ENCODE measurements at places on chromosomes 7 and 10. TPM values are rescaled to one million over a fixed set of nuclear protein-coding genes. Genes with fewer than 3 reads are reported as not detected.

GRCh38 chr10:86303626-86304025, 63.0 kb downstream of the GRID1 start:
- no peak for DNase-seq

DNA sequence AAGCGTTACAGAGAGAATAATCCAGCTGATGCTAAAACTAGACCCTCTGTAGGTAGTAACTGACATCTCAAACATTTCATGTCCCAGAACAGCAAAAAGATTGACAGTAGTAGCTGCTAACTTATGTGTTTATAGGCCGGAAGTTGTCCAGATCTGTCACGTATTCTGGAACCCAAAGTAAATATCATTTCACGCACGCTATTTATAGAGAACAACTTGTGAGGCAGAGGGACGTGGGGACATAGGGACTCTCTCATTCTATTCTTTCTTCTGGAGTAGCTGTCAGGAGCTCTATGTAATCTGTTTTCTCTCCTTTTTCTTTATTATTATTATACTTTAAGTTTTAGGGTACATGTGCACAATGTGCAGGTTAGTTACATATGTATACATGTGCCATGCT, 22.3 kb downstream of the AGK start:
- DNase-seq = no peak

DNA sequence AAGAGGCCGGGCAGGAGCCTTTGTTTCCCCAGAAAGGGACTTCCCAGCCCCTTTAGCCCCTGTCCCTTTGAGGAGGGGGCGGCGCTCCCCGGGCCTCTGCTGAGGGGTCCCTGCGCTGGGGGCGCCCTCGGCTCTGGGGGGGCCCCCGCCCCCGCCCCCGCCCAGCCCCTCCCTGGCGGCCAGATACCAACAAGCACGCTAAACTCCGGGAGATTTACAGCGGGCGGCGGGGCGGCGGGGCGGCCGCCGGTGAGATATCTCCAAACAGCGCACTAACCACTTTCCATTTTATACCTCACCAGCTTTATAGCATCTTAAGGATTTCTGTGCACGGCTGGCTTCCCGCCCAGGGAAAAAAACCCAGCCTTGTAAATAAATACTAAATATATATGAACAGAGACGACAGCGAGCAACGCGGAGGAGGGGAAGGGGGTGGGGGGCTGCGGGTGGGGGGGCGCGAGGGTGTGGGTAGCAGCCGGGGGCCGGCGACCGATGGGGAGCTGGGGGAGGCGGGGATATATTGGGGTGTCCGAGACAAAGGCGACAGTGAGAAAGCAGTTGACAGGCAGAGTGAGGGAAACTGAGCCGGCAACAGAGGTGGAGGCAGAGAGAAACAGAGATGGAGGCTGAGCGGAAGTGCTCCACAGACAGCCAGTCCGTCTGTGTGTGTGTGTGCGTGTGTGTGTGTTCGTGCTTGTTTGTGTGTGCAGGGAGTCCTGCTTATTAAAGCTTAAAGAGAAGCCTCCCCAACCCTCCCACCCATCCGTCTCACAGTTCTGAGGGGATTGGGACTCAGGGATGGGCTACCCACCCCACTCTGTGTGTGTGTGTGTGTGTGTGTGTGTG, 85.8 kb downstream of the HIF1AN start:
- DNase-seq = peak; percentile 21

DNA sequence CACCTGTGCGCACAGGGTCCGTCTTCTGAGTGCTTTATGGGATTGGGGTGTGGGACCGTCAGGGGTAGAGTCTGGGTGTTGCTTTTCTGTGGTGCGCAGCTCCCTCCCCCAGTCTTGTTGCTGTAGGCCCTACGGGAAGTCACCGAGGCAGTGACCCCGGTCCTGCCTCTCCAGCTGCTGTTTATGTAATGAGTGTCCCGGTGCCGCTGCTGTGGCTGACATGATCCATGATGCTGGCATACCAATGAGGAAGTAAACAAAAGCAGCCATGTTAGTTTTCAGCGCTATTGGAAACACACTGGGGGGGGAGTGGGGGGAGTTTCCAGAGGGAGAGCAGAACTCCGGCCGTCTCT, 1.1 kb downstream of the TRIM8 start:
- no peak for DNase-seq

GRCh38 chr10:131424053-131424452, 112.5 kb upstream of the TCERG1L start:
- no peak for DNase-seq

DNA sequence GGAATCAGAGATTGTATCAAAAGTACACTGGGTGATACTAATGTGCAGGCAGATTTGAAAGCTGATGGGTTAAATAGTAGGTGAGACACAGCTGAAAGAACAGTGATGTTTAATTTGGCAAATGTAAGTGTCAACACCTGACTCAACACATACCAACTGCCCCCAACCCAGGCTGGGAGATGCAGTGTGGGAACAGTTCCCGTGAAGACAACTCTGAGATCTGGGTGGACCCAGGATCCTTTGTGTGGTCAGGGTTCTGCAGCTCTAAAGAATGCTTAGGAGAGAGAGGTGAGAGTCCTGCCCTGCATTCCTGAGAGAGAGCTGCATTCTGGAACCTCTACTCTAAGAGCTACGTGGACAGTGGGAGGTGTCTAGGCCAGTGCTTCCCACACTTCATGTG, 479.7 kb downstream of the RPS24 start:
- no peak for DNase-seq

DNA sequence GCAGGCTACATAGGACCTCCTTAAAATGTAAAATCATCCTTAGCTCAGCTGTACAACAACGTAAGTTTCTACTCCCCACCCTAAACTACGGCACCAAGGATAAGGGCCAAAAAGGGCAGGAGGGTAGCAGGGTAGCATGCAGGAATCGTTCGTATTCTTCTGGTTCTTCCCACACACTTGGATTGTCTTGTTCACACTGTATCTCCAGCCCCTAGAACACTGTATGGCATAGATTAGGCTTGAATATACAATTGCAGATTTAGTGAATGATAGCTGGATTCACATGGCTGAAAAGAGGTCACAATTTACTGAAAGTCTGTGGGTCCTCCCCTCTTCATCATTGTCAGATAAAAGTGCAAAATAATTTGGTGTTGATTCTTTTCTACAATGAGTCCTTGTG, 28.2 kb upstream of the PRKAR2B start:
- DNase-seq = no peak

GRCh38 chr10:129849452-129849750, 114.7 kb downstream of the EBF3 start:
- DNase-seq = no peak

- DNase-seq = peak; percentile 37
Observed at GRCh38 chr10:3777981-3778691, 6.9 kb downstream of the KLF6 start.

- no peak for DNase-seq
Observed at GRCh38 chr7:98307971-98308466, 26.5 kb downstream of the BRI3 start.

Gene ITGB8
- total RNA-seq = 18.9 TPM

GRCh38 chr10:26543567-26544306, 105.6 kb downstream of the APBB1IP start:
- no peak for DNase-seq

Gene KCND2
- total RNA-seq = not detected

DNA sequence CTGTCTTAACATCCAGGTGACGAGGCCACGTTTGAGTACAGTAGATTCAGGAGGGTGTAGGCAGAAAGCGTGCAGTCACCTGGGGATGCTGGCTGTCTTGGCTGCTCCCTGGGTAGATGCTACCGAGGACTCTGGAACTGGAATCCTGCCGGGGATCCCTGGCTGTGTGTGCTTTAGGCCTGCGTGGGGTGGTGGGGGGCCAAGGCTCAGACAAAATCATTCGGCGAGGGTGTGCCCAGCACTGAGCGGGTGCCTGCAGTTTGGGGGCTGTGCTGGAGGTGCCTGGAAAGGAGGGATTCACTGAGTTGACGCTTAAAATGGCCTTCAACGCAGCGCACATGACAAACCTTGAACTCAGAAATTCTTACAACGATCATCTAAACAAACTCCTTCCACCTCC, 93.5 kb upstream of the PODXL start:
- no peak for DNase-seq

DNA sequence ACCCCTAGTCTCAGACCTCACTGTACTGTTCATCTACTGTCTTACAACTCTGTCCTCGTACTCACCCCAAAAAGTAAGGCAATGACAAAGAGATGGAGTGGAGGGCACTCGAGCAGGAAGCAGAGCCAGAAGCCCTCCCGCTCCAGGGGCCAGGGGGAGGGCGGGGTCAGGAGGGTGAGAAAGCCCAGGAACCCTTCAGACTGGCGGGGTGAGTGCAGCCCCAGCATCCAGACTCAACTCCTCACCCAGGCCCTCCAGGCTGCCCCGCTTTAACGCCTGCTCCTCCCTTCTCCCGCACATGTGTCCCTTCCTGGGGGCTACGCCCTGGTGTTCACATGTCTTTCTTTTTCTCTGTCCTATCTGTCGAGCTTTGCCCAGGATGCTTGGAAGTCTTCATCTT, 66.1 kb downstream of the CALML3 start:
- DNase-seq = no peak

GRCh38 chr7:91299952-91300775, 35.9 kb downstream of the FZD1 start:
- no peak for DNase-seq

DNA sequence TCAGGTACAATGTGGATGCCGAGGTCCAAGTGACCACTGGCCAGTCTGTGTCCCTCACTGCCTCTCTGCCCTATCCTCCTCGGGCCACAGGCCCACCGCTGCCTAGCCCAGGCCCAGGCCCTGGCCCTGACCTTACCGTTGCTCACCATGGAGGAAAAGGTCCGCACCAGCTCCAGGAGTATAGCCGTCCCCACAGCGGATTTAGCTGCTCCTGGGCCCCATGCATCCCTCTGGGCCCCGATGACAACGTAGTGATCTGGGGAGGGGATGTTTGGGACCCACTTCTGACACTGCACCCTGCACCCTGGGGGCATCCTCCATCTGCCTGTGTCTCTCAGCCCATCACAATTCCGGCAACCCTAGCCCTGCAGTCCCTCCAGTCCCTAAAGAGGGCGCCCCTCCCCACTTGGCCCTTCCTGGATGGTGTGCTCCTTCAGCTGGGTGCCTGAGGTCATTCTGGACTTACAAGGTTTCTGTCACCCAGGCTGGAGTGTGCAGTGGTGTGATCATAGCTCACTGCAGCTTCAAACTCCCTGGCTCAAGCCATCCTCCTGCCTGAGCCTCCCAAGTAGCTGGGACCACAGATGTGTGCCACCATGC, 12.1 kb downstream of the TFR2 start:
- peak; percentile 16 for DNase-seq

- DNase-seq = no peak
Observed at GRCh38 chr7:80935991-80936780, 17.3 kb upstream of the SEMA3C start.

Gene ABCB4
- 0.60 TPM for total RNA-seq

GRCh38 chr7:11665357-11665756, 166.6 kb downstream of the THSD7A start:
- DNase-seq = no peak

Gene SPDYE9
- total RNA-seq = not detected

GRCh38 chr10:12634621-12634931, 285.2 kb downstream of the CAMK1D start:
- no peak for DNase-seq

DNA sequence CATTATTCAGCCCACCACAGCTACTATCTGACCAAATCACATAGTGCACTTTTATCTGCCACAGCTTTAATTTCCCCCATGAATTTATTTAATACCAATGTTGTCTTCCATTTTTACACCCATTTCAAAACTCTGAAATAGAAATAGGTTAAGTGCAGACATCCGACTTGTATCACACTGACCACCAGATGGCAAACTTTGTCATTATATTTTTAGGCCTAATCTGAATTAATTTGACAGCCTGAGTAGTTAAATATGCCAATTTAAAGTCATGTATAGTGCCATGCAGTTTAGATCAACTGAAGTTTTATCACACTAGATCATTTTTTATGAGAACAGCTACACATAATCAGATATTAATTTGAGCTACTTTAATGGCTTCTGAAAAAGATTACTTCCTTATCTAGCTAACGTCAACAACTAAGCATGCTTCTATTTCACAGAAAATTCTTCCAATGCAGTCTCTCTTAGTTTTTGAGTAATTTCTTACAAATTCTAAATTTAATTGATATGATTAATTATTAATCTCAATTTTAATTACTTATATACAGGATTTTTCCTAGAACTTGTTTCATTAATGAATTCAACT, 566.4 kb downstream of the GFRA1 start:
- peak; percentile 1 for DNase-seq

Gene TRPV5
- not detected for total RNA-seq

GRCh38 chr10:94402843-94403379, 570 bp downstream of the TBC1D12 start:
- DNase-seq = peak; percentile 45

Gene CDK1
- total RNA-seq = 275 TPM

Gene OR6B1
- total RNA-seq = not detected

Gene FBXO24
- 0.49 TPM for total RNA-seq

Gene TSPAN14
- total RNA-seq = 56.4 TPM

- no peak for DNase-seq
Observed at GRCh38 chr10:112698133-112698817, 251.3 kb downstream of the VTI1A start.

- no peak for DNase-seq
Observed at GRCh38 chr7:37410305-37411229, 38.1 kb downstream of the ELMO1 start.

Gene EBLN1
- not detected for total RNA-seq

Gene HGF
- total RNA-seq = 0.39 TPM

DNA sequence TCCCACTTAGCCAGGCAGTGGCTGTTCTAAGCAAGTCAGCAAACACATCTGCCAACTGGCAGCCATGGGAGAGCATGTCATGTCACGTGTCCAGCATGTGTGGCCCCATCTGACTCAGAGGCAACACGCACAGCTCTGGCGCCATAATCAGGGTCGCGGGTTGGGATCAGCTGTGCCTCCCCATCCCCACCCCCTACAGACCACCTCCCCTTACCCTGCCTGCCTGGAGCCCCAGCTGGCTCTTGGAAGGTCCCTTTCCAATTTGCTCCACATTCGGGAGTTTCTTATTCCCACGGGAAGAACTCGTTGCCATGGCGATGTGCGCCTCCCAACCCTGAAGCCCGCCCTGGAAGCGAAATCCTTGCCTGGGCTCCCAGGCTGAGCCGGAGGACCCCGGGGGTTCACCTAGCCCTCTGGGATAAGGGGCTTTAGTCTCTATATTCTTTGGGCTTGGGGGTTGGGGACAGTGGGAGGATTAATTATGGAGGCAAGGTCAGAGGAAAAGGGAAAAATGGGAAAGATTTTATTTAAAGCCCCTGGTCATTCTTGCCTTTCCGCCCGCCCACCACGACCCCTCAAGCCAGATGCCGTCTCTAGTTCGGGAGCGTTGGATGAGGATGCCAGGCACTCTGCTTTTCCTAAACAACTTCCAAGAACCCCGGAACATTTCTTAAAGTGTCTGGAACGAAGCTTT, 283.7 kb downstream of the ZEB1 start:
- peak; percentile 94 for DNase-seq

DNA sequence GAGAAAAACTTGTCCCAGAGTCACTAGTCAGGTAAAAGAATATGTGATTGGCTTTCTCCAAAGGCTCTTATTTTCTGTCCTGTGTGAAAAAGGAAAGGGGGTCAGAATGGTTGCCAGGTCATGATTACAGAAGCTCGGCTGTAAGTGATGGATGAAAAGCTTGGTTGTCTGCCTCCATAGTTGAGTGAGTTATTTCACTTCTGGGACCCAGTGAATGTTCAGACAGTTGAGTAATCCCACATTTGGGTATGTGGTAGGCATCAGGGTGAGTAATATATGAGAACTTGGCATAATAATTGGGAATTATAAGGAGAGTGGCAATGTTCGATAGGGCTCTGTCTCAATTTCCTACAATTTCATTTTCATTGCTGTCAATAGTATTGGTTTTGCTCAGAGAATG, 72.5 kb downstream of the BBS9 start:
- DNase-seq = peak; percentile 7

- no peak for DNase-seq
Observed at GRCh38 chr7:106249488-106249887, 35.3 kb downstream of the NAMPT start.

Gene RBM20
- 0.36 TPM for total RNA-seq
